Nasal cavity respiratory epithelium epithelial cell of viscerocranial mucosa (primary cell): ENCODE measurements at places on chromosomes 1 and 21. TPM values are rescaled to one million over a fixed set of nuclear protein-coding genes. Genes with fewer than 3 reads are reported as not detected.

The CATSPERE gene
- 0.34 and 0.43 TPM in 2 replicates for total RNA-seq

The CRNN gene
- 3.8 and 24.6 TPM in 2 replicates for total RNA-seq

The OLFML2B gene
- total RNA-seq, result 0.21 TPM in 1 of 2 replicates, not detected in the other

The CNN3 gene
- total RNA-seq, result 19.1 and 141 TPM in 2 replicates

The OR2T3 gene
- not detected in 2 replicates for total RNA-seq

The KCNK2 gene
- not detected in 2 replicates for total RNA-seq

The OR14C36 gene
- total RNA-seq, result not detected in 2 replicates

The CORT gene
- 0.14 TPM in 1 of 2 replicates, not detected in the other for total RNA-seq

The RIPPLY3 gene
- under 0.01 and 0.07 TPM in 2 replicates for total RNA-seq

The GADD45A gene
- 165 and 279 TPM in 2 replicates for total RNA-seq

The EDN2 gene
- total RNA-seq, result 2.1 and 4.4 TPM in 2 replicates

The CELA2B gene
- not detected in 2 replicates for total RNA-seq

The WNT3A gene
- under 0.01 and 0.07 TPM in 2 replicates for total RNA-seq

The TMEM200B gene
- 1.4 and 2.1 TPM in 2 replicates for total RNA-seq

The FCAMR gene
- total RNA-seq, result under 0.01 TPM in 1 of 2 replicates, not detected in the other

The TTC24 gene
- not detected in 2 replicates for total RNA-seq

The PTGER3 gene
- under 0.01 TPM in 2 replicates for total RNA-seq

The OR4F16 gene
- total RNA-seq, result not detected in 2 replicates
